ENCODE measurements at places on chromosomes 16 and 17. TPM values are rescaled to one million over a fixed set of nuclear protein-coding genes. Genes with fewer than 3 reads are reported as not detected.

Gene ADAMTS18
- total RNA-seq: not detected

Gene PRR29
- total RNA-seq: not detected

Gene EVPLL
- not detected for total RNA-seq

Gene SSTR5
- not detected for total RNA-seq

Gene KRTAP2-3
- total RNA-seq: not detected

Gene GRIN2A
- not detected for total RNA-seq

Gene KRTAP2-1
- total RNA-seq: not detected

Gene AOC3
- total RNA-seq: 1.4 TPM

Gene KRT25
- not detected for total RNA-seq

Gene DPEP2
- not detected for total RNA-seq

Gene CLEC18C
- total RNA-seq: 0.30 TPM

Gene PTGES3L
- not detected for total RNA-seq

Gene CMTM2
- not detected for total RNA-seq

Gene HAS3
- total RNA-seq: not detected

Gene CDH5
- not detected for total RNA-seq

Gene CACNG5
- not detected for total RNA-seq

Gene SCN4A
- 0.06 TPM for total RNA-seq

Gene LASP1
- total RNA-seq: 73.7 TPM

Gene MEOX1
- total RNA-seq: not detected

Gene TM4SF5
- not detected for total RNA-seq

Gene PYDC1
- total RNA-seq: not detected

Gene BCAS3
- total RNA-seq: 24.2 TPM

Gene CDRT15
- total RNA-seq: not detected

Gene ATP2A3
- 3.5 TPM for total RNA-seq

Gene NUFIP2
- 74.0 TPM for total RNA-seq

Gene WNT9B
- not detected for total RNA-seq

Gene RAB11FIP4
- total RNA-seq: 0.97 TPM

Gene CASKIN1
- 1.5 TPM for total RNA-seq

Gene ANKFN1
- 0.52 TPM for total RNA-seq

Gene SP2
- total RNA-seq: 1.9 TPM
